ENCODE measurements at places on chromosomes 3 and 15.
A peak's percentile ranks its signal among the peaks of the same experiment; 100 is the strongest.

- no peak for DNase-seq
Measured at GRCh38 chr15:59662260-59662659, 4.9 kb upstream of the GTF2A2 start.

- DNase-seq, result peak; percentile 94
Measured at GRCh38 chr3:142863010-142863817, 25.7 kb downstream of the PCOLCE2 start.

GRCh38 chr15:93610944-93611343 lies 521.9 kb upstream of the RGMA start:
- no peak for DNase-seq

- no peak for DNase-seq
Measured at GRCh38 chr3:153614563-153614962, 452.5 kb downstream of the RAP2B start.

GRCh38 chr3:87082796-87083440 lies 92.0 kb upstream of the VGLL3 start:
- no peak for DNase-seq

- no peak for DNase-seq
Measured at GRCh38 chr3:42670051-42670576, 15.2 kb upstream of the KLHL40 start.

- no peak for DNase-seq
Measured at GRCh38 chr3:115381573-115381912, 234.5 kb upstream of the ZBTB20 start.

DNA sequence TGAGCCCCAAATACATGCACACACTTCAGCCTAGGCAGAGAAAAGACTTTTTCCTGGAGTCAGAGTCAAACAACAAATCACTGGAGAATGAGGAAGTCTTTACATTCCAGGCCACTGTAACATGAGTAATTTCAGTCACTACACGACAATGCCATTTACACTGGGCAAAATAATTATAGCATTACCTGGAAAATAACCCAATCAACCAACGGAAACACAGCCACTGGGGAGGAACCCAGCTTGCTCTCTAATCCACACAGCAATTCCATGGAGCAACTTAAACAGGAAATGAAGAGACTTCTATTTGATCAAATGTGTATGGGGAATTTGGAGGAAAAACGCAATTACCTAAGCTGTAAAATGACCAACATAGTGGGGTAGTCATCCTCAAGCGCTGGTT lies 15.2 kb downstream of the FSTL1 start:
- DNase-seq, result no peak

GRCh38 chr15:69474291-69474690 lies 21.7 kb downstream of the RPLP1 start:
- no peak for DNase-seq

DNA sequence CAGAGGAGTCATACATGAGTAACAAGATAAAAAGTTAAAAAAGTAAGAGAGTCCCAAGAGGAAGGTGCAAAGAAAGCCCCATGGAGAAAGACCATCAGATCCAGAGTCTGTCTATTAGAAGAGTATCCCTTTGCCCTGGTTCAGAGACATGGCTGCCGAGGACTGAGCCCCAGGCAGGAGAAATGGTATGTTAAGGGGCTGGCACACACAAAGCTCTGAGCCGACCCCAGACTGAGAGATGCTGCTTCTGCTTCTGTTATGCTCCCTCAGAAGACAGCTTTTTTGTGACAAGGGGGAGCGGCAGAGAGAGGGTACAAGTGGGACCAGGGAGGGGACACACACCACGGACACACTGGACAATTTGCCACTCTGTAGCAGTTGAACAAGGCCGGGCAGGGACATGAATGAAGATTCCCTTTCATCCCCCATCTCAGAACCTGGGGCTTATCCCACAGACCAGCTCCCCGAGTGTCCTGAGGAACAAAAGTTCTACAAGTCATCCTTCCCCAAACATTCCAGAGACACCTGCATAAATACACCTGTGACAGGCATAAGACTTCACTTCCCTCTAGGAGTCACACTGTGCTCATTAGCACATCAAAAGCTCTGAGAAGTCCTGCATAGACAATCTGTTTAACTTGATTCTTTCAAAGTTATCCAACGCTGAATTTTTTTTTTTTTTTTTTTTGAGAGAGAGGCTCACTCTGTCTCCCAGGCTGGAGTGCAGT lies 161.6 kb upstream of the WNT5A start:
- DNase-seq, result no peak

DNA sequence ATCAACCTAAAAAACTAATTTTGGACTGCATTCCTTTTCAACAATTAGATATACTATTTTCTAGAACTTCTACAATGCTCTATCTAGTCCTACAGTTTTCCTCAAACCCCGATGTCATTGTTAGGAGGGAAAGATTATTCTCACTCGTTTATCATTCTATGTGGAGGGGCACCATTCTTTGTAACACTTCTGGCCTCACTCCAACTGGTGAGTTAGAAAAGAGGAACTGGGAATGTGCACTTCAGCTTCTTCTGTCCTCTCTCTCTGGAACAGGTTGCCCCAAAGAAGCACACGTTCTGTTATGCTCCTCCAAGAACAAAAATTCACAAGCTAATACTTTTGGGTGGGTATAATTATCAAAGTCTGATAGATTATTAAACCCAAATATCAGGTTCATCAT lies 137.9 kb downstream of the UACA start:
- no peak for DNase-seq

DNA sequence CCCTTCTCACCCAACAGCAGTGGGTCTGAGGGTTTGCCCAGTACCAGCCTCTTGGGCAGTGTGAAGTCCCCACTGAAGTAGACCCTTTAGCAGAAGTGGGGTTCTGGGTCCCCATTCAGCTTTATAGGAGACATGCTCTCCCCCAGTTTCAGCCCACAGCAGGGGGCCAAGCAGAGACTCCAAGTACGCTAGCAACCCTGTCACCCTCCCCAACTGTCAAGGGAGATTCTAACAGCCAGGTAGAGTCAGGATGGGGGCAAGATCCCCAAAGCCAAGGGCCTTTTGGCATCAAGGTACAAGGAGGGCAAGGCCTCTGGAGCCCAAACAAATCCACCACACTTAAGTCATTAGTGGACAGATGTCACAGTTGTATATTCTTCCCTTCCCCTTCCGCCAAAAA lies 1.8 kb downstream of the RBPMS2 start:
- no peak for DNase-seq

DNA sequence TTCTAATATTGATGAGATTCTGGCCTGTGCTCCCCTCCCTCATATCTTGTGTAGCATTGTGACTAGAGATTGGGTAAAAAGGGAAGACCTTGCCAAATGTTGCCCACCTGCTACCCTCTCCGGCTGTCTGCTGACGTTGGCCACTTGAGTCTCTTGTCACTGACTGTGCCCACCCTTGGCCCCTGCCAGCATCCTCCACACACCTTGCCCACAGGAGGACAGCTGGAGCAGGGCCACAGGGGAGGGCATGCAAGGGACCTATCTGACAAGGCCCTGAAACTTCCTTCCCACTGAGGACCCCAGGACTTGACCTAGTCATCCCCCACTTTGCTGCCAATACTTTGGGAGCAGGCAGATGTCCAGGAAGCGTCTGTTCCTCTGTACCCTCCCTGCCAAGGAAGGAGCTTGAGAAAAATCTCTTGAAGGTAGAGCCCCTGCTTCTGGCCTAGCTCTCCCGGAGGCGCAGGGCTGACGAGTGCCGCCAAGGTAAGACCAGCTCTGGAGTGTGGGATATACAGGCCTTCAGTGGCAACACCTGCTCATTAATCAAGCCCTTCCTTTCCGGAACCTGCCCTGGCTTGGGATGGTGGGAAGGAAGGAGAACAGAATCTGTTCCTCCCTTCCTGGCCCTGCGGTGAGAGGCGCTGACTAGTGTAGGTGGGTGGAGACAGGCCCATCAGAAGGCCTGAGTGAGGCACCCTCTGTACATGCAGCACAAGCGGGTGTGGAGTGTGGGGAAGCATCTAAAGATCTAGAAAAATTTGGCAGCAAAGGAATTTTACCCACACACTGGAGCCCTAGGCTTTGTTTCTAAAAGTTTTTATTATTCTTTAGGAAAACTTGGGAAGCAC lies 4.9 kb upstream of the PAK6 start:
- no peak for DNase-seq

DNA sequence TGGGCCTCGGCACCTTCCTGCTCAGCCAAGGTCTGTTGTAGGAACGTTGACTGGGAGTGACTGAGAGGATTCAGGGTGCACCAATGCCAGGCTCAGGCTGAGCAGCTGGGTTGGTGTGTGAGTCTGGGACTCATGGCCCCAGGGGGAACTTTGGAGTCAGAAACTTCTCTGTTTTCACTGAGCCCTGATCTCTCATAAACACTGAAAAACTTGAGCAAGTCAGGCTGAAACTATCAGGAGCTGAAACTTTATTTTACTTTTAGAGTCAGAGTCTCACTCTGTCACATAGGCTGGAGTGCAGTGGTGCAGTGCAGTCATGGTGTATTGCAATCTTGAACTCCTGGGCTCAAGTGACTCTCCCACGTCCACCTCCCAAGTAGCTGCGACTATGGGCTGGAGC lies 3.0 kb downstream of the TRAK1 start:
- no peak for DNase-seq

DNA sequence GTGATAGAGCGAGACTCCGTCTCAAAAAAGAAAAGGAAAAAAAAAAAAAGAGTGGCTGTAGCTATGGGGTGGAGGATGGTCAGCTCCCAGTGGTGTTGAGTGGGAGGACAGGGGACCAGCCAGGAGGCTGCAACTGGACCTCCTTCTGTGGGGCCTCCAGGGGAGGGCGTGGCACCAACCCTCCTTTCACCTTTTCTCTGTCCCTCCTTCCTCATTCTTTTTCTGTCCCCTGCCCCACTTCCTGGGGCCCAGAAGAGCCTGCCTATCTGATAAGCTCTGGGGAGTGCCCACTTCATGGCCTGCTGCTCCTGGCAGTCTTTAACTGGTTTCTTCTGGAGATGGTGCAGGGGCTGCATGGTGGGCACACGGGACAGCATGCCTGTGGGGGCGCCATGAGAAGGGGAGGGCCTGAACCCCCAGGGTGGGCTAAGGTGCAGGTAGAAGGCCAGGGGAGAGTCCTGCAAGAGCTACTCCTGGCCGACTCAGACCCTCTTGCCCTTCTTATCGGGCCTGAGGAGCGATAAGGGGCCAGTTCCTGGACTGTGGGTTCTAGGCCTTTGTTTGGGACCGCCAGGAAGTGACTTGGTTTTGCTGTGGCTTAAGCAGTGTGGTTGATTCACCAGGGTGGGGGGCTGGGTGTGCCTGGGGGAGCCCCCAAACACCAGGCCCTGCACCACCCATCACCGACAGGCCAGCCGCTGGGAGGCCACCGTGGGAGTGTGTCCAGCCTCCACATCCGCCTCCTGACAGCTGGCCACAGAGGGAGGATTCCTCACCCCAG lies 49.4 kb upstream of the FLNB start:
- DNase-seq, result no peak

GRCh38 chr3:42189001-42189460 lies 77.0 kb downstream of the CCK start:
- DNase-seq, result no peak

GRCh38 chr15:63277893-63278456 lies 570 bp downstream of the APH1B start:
- no peak for DNase-seq

DNA sequence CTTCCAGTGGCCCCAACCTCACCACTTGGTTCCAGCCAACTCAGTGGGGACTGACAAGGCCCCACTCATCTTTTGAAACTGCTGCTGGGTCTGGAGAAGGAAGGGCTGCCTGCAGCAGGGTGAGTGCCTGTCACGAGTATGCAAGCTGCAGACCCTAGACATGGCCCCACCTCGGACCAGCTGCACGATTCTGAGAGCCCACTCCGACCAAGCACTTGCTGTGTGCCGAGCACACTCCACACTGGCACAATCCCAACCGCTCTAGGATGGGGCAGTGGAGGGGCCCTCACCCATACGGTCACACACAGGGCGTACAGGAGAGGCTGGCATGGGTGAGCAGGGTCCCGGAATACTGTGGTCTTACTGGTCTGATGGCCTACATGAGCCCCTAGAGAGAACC lies 8.0 kb upstream of the PLXND1 start:
- DNase-seq, result no peak

DNA sequence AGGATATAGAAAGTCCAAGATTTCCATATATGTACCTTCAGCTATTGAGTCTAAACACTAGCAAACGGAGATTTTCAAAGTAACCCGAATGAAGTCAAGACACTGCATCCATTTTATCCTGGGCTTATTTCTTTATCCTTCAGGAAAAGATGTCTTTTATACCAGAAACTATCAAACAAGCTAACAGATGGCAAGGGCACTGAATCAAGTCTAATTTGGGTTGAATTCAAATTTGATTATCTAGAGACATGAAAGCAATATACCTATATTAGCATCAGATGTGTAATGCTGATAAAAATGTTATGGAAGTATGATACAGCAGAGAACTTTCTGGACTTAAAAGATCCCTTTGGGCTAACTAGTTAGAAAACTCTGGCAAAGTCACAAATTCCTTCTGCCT lies 138.3 kb upstream of the TSPAN3 start:
- no peak for DNase-seq

All from DMS 273 treated with DMSO at 0.1 percent for 48 hours (cell line).